ENCODE measurements at places on chromosomes 12 and 14.

GRCh38 chr12:108826807-108827721 lies 30.3 kb downstream of the SSH1 start:
- no peak for DNase-seq

GRCh38 chr12:88716240-88716639 lies 136.0 kb upstream of the KITLG start:
- DNase-seq = no peak

- DNase-seq = no peak
Observed at GRCh38 chr14:36653962-36654793, 7.5 kb upstream of the PAX9 start.

DNA sequence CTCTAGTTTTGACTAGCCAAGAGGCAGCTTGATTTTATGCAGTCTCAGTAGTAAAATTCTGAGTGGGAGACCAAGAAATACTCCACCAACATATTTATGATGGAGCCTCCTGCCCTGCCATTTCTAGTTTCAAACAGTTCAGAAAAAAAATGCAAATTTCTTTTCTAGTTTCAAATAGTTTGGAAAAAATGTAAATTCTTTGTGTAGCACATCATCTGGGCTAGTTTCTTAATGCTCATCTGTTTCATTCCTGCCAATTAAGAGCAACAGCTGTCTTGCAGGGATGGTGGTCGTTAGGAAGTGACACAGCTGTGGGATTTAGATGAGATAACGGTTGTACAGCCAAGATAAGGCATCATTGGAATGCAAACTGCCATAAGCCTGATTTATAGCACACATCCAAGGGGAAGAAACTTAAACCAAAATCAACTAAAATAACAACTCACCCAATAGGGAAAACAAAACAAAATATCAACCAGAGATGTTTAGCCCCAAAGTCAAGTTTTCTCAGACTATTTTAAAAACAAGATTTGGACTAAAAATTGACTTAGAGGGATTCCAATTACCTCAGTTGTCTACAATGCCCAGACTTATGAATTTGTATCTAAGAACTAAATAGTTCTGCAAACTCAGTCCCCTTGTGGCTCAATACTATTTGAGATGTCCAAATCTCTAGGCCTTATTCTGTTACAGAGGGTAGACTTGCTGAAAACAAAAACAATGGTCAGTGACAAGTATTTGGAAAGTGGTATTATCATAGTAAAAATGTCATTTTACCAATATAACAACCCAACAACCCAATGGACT lies 291.3 kb upstream of the ATP2B1 start:
- no peak for DNase-seq
